Karpas-422 (cell line): ENCODE measurements at places on chromosomes 7 and 10.
A peak's percentile ranks its signal among the peaks of the same experiment; 100 is the strongest.

DNA sequence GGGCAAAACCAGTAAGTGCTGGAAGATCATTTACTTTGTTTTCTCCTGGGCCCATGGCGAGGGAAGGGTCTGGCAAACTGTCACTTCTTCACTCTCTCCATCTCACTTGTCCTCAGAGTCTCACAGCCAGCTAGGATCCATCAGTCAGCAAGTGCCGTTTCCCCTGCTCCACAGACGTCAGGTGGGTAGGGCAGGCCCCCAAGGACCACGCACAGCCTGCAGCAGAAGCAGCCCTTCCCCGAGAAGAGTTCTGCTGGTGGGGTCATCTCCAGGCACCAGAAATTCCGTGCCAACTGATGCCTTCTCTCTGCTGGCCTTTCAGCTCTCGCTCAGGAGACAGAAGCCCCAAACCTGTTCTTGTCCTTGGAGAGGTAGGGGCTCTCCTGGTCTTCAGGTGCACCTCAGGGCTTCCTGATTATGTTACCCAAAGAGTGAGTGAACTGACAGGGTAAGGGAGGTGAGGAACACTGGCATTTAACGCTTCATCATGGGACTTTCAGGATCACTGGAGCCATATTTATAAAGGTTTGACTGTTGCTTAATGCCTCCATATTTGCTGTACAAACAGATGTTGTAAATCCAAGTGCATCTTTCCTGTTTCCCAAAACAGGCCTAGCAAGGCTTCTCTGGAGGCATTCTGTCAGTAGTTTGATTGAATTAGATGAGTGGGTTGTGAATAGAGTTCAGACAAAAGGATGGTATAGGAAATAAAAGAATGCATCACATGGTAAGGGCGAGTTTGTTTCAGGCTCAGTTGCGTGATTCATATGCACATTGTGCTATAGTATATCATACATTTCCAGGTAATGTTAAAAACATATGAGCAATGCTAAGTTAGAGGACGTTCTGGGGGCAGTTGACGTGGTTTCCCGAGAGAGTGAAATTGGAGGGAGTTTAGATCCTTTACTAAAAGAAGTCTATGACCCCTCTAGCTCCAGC, 13.7 kb upstream of the TSPAN15 start:
- no peak for DNase-seq

DNA sequence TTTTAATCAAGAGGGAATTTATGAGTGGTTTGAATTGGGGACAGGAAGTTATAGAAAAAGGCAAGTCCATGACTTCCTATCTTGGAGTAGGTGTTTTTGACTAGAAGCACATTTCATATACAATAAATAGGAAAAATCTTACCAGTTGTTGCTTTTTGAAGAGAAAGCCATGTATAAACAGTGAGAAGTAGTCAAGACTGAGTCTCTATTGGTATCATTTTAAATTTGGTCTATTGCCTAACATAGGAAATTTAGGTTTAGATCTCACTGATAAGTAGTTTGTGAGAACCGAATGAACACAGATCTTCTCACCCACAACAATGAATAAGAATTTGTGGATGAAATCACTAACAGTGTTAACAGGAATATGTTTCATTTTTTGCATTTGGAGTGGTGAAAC, 387.2 kb downstream of the BBS9 start:
- no peak for DNase-seq

- no peak for DNase-seq
Observed at GRCh38 chr7:70776627-70777101, 355.3 kb upstream of the GALNT17 start.

GRCh38 chr7:25221009-25221408, 7.3 kb downstream of the NPVF start:
- no peak for DNase-seq

DNA sequence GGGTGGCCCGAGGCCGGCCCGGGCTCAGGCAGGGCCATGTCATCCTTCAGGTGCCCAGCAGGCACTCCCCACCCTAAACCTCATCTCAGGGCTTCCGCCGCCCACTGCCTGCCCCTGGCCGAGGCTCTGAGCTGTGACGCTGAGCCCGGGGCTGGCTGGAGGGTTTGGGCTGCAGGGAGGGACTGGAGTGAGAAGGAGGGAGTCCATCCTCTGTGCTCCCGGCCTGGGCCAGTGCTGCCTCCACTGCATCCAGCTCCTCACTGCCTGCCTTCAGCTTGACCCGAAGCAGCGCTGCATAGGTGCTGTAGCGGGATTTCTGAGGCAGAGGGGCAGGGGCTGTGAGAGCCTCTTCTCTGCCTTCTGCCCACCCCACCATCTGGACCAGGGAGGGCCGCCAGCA, 7.6 kb downstream of the NFKB2 start:
- DNase-seq = no peak

GRCh38 chr7:43351683-43352082, 231.2 kb upstream of the STK17A start:
- DNase-seq = no peak

DNA sequence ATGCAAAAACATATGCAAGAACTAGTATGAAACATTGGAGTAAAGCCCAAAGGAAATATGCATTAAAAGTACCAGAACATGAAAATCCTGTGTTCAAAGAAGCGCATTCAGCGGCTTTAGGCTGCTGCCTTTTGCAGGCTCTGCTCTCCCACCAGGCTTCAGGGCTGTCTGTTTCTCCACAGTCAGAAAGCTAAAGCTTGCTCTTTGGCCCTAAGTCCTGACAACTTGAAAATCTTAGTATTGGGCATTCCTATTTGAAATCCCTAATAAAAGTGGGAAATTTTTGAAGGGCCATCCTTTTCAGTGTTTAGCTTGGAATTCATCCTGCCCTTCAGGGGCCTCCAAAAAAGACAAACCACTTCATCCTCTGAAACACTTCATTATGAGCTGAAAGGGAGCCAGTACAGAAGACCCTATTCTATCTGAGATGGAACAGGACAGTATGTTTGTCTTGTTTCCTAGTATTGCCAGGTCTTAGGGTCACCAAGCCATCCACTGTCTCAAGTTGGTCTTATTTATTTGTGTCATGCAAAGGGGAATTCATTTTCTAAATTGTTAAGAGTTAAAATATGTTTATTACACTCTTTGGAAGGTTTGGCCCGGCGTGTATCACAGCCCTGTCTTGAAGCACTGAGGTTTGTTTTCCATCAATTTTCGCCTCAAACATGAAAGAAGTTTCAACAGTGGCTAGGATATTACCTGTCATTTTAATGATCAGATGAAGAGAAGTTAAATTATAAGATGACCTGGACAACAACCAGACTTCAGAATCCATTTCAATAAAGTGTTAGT, 326.3 kb upstream of the BMPER start:
- DNase-seq = no peak

GRCh38 chr10:6622921-6623320, 42.8 kb upstream of the PRKCQ start:
- no peak for DNase-seq

- DNase-seq = no peak
Observed at GRCh38 chr7:53358269-53358668, 322.8 kb downstream of the POM121L12 start.

DNA sequence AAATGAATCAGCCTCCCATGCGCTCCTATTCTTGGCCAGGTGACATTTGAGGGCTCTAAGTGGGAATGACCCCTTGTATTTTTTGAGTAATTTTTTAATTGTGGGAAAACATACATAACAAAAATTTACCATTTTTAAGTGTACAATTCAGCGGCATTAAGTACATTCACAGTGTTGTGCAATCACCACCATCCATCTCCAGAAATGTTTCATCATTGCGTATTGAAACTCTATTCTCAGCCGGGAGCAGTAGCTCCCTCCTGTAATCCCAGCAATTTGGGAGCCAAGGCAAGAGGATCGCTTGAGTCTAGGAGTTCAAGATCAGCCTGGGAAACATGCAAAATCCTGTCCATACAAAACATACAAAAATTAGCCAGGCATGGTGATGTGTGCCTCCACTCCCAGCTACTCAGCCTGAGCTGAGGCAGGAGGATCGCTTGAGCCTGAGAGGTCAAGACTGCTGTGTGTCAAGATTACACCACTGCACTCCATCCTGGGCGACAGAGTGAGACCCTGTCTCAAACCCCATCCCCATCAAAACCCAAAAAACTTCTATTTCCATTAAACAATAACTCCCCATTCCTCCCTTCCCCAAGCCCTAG, 2.5 kb downstream of the ANTXRL start:
- no peak for DNase-seq

GRCh38 chr7:142357953-142358520, 100.2 kb upstream of the PRSS58 start:
- DNase-seq = peak; percentile 80

DNA sequence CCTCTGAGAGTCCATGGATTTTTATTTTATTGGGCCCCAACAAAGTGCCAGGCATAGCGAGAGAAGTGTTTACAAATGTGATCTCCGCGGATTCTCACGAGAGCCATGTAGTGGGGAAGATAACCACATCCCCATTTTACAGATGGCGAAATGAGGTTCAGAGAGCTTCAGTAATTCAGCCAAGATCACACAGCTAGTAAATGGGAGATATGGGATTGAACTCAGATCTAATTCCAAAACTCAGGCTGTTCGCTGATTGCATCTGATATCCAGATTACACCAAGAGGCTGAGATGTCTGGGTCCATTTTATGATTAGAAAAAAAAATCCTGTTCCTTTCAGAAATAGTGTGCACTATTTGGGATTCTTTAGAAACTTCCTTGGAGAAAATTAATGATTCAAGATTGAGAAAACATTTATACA, 1.3 kb downstream of the FAS start:
- peak; percentile 72 for DNase-seq

DNA sequence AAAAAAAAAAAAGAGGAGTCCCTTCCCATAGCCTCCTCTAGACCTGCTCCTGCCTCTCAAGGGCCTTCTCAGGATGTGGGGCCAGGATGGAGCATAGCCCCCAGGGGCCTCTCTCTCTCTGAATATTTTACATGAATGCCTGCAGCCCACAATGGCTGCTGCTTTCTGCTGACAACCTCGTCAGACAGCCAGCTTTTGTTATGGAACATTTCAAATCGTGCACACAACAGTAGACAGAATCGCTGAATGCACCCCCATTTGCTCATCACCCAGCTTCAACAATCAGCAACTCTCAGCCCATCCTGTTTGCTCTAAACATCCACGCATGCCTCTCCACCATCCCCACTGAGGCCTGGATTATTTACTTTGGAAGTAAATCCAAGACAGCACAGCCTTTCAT, 5.4 kb downstream of the PLAC9 start:
- no peak for DNase-seq

DNA sequence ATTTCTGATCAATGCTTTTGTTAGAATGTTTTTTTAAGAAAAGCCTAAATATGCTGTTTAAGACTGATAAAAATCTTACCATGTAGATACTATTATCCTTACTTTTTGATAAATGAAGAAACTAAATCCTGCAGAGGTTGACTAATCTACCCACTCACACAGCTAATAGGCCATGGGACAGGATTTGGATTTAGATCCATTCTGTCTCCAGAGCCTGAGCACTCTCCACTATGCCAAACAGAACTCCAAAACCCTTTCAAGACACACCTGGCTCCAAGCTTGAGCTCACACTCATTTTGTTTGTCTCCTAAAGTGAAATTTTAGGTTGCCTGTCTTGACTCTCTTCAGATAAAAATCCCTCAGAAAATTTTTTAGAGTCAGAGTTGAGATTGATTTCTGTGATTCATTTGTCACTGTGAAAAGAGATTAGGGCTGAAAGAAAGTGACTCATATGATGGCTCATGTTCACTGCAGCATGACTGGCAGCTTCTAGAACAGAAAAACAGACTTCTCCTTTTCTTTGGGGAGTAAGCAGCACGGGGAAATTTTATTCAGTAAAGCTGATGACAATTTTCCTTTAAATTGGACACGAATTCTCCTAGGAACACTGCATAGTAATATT, 132.3 kb upstream of the POT1 start:
- peak; percentile 44 for DNase-seq

DNA sequence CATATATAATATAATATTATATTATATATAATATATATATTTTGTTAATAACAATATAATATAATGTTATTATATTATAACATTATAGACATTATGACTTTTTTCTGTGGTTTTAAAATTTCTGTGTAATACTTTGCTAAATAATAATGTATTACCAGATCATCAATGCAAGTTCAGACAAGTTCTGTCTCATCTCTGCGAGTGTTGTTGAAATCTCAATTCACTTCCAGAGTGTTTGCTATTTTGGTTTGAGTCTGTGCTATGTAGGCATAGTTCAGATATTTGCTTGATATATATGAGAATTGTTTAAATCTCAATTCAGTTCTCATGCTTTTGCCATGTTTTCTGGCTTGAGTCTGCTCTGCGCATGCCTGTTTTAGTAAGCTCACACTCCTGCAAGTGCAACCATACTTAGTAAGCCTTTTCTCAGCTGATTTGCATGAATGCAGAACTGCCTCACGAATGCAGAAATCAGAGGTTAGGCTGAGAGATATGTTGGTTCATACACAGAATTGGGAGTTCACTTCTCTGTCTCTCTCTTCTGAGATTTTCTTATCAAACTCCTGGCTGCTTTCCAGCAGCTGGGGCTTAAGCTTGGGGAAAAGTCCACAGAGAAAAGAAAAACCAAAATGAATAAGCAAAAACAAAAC, 830.2 kb upstream of the SORCS1 start:
- DNase-seq = no peak

GRCh38 chr7:88401009-88401623, 94.4 kb upstream of the STEAP4 start:
- DNase-seq = peak; percentile 76

DNA sequence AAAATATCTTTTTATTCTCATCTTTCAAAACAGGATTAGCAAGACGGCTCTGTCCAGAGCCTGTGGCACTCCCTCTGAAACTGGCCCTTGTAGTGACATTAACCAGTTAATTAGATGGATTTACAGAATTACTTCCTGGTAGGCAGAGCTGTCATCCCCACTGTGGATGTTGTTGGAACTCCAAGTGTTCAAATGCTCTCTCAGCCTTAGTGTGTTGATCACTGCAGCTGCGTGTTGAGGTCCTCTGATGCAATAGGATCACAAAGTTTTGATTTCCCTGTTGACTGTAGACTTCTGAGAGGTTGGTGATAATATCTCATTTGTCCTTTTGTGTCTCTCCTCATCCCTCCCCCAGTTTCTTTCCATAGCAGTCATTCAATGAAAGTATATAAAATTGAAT, 117.3 kb upstream of the CDK6 start:
- DNase-seq = no peak

GRCh38 chr7:20164425-20165145, 52.6 kb downstream of the MACC1 start:
- DNase-seq = no peak

GRCh38 chr7:46850563-46851330, 731.2 kb downstream of the TNS3 start:
- no peak for DNase-seq

- DNase-seq = no peak
Observed at GRCh38 chr10:71084061-71084817, 128.1 kb upstream of the UNC5B start.

DNA sequence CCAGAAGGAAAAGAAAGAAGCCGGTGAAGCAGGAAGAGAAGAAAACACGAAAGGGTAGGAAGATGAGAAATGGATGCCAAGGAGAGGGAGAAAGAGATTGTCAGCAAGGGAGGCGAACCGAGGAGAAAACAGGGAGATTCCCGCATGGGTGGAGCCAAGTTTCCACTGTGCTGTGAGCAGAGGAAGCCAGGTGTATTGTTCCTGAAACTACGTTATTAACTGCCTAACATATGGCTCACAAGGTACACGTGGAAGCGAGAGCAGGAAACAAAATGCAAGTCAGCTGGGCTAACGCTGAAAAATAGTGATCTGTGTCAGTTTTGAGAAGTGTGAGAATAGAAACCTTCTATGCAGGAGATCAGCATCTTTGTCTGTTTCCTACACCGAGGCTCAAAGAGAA, 20.4 kb upstream of the HIPK2 start:
- DNase-seq = no peak
